ENCODE measurements at places on chromosomes 2 and 18.

DNA sequence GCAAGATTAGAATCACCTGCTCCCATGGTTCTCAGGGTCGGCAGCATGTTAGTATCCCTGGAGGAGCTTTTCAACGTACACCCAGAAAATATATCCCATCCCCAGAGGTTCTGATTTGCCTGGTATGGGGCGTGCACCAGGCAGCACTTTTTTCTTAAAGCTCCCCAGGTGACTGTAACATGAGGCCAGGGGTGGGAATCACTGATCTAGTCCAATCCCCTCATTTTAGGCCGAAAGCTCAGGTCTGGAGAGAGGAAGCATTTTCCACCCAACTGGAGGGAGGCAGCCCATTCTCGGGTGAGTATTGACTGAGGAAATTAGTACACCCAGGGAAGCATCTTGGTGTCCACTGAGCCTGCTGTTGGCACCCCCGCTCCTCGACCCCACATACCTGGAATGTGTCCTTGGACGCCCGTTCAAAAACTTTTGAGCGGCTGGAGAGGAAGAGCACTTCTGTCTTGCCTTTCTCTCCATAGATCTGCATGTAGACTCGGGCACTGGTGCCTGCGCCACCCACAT lies 94.3 kb downstream of the LOXHD1 start:
- DNase-seq, result no peak

- no peak for DNase-seq
Measured at GRCh38 chr18:31819106-31819924, 58.6 kb upstream of the SLC25A52 start.

DNA sequence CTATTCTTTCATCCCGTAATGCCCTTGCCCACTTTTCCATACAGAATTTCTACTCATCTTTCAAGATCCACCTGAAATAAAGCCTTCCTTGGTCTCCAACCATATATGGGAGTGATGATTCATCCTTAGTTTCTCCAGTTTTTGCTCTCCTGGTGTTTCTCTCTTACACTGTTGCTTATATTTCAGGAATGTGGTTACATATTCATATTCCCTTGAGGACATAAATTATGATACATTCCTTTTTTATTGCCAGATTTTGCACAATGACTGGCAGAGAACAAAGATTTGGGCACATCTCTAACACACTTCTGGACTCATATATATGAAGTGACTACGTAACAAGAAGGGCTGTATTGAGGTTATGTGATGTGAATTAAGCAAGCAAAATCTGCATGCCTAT lies 1573.4 kb upstream of the NXPH2 start:
- no peak for DNase-seq

DNA sequence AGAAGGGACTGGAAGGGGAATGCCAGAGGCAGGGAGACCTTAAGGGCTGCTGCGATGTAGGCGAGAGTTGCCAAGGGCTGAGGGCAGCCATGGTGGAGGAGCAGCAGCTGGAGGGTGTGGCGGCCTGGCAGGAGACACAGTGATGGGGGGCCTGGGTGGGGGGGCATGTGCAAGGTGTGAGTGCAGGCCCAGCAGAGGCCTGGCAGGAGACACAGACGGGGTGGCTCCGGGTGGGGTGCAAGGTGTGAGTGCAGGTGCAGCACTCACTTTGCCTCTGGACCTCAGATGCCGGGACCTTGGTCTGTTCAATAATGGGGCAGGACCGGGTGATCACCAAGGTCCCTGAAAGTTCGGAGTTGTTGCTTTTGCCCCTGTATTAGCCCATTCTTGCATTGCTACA lies 76.2 kb upstream of the ODC1 start:
- no peak for DNase-seq

GRCh38 chr18:79299711-79300110 lies 96.0 kb upstream of the NFATC1 start:
- no peak for DNase-seq

DNA sequence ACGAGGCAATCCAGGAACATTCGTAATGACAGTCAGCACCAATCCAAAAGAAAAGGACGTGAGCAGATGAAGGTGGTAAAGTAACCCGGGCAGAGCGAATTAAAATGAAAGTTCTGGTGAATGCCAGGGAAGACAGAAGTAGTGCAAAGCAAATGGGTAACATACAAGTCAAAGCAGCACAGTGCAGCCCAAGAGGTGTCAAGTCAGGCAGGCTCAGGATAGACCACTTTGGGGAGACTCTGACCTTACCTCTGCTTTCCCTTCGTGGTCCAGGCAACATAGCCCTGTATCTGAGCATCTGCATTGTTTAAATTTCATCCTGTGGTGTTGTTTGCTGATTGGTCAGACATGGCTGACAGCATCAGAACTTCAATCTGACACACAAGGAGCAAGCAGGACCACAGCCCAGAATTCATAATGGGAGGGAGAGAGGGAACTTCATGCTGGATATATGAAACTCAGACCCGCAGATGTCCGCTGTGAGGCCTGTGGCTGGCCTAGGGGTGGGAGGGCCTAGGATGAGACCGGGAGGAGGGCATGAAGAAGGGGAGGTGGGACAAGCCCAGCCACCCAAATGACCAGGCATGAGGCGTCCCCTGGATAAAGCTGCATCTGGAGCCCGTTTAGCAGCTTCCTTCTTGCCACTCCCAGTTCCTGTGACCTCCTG lies 285.7 kb downstream of the TCF4 start:
- DNase-seq, result no peak

DNA sequence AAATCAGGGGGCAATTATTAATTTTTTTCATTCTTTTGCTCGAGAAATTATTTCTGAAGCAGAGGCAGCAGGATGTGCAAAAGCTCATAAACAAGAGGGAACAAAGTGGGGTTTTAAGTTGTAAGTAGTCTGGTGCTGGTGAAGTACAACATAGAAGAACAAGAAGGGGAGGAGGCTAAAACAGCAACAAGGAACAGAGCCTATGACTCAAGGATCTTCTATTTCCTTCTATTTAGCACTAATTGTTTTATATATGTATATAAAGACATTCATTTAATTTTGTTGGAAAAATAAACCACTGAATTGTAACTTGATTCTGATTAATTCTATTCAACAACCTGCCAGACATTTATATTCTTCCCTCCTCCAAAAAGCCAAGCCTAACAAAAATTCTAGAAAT lies 35.0 kb downstream of the YES1 start:
- no peak for DNase-seq

GRCh38 chr2:39851251-39851650 lies 72.2 kb upstream of the THUMPD2 start:
- DNase-seq, result no peak

DNA sequence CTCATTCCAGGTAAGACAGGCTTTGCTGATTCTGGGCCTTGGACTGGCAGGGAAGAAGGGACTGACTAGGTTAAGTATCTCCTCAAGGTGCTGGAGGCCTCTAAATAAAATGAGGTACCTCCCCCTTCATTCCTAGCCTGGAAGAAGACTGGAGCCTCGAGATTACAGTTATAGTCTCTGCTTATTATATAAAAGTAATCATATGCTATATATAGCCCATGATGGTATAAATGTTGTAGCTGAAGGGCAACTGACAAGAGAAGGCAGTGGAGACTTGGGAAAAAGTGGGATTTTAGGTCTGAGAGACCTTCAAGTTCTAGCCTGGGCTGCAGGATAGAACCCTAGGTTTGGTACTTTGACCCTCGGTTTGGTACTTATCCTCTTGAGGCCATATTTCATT lies 248.3 kb downstream of the PLCL1 start:
- DNase-seq, result no peak

- no peak for DNase-seq
Measured at GRCh38 chr2:10722252-10722825, 909 bp downstream of the ATP6V1C2 start.

- DNase-seq, result no peak
Measured at GRCh38 chr2:190323406-190323805, 3.8 kb upstream of the HIBCH start.

- DNase-seq, result no peak
Measured at GRCh38 chr18:74739926-74740325, 142.3 kb downstream of the ZNF407 start.
